H1 (cell line): ENCODE measurements at places on chromosomes 4 and X. TPM values are rescaled to one million over a fixed set of nuclear protein-coding genes. Genes with fewer than 3 reads are reported as not detected.

DNA sequence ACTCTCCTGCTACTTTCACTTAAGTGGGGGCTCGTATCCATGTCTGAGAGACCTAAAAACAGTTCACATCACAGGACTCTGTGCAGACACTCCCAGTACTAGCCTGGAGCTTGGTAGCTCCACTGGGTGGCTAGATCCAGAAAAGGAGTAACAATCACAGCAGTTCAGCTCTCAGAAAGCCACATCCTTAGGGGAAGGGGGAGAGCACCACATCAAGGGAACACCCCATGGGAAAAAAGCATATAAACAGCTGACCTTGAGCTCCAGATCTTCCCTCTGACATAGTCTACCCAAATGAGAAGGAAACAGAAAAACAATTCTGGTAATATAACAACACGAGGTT, 175.8 kb downstream of the FAM13A start:
- no peak overlapping the region for H3K27ac ChIP-seq
- no peaks in the 10 kb centered on the region for H3K36me3 ChIP-seq
- H3K4me1 ChIP-seq, result no peaks in the 10 kb centered on the region
- no peaks in the 10 kb centered on the region for H3K27me3 ChIP-seq

DNA sequence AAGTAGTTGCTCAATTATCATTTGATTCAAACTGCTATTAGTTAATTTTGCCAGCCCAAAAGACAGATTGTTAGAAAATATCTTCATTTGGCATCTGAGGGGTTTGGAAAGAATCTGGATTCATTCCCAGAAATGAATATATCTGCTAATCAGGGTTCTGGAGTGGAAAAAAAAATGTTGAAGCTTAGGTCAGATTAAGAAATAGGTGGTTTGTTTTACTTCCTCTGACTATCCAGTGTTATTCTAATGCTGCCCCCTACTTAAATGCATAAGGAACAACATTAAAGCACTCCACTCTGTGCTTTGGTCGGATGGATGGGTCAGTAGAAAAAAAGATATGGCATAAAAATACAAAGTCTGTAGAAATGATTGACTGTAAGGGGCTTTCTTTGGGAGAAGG, 89.0 kb downstream of the LUZP4 start:
- DNase-seq, result no peak
- no peaks in the 10 kb centered on the region for H3K36me3 ChIP-seq
- H3K27me3 ChIP-seq, result no peaks in the 10 kb centered on the region

GRCh38 chrX:74340051-74340450, 36.1 kb downstream of the ZCCHC13 start:
- peaks cover 3% of the 10 kb centered on the region; the same call in 1 of the 2 replicates for H3K4me1 ChIP-seq
- no peak for DNase-seq
- no peak overlapping the region for H3K27ac ChIP-seq
- H3K36me3 ChIP-seq, result no peaks in the 10 kb centered on the region

- no peaks in the 10 kb centered on the region for H3K27me3 ChIP-seq
- no peak overlapping the region for H3K4me3 ChIP-seq
- no peak overlapping the region for H3K27ac ChIP-seq
Measured at GRCh38 chr4:106953036-106953705, 82.9 kb downstream of the DKK2 start.

- no peaks in the 10 kb centered on the region for H3K4me1 ChIP-seq
- DNase-seq, result no peak
- no peak overlapping the region for H3K4me3 ChIP-seq
- H3K27ac ChIP-seq, result no peak overlapping the region
- H3K36me3 ChIP-seq, result no peaks in the 10 kb centered on the region
Measured at GRCh38 chrX:57587062-57587461, 4.7 kb upstream of the ZXDB start.

DNA sequence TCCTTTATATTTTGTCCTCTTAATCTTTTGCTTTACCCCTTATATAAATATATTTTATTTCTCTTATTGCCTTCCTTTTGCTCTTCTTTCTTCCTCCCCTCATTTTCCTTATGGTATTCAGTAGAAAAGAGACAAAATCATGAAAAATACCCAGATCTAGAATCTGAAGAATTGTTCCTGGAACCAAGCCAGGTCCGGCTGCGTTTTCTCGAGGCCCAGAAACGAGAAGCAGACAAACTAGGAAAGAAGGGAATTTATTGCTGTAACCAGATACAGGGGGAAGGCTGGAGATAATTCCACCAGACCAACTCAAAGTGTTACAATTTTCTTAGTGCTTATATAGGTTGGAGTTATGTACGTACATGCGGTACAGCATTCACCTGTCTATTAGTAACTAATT, 328.7 kb downstream of the GABRG1 start:
- no peak overlapping the region for H3K27ac ChIP-seq
- no peaks in the 10 kb centered on the region for H3K27me3 ChIP-seq
- H3K4me1 ChIP-seq, result no peaks in the 10 kb centered on the region
- no peaks in the 10 kb centered on the region for H3K36me3 ChIP-seq
- no peak overlapping the region for H3K4me3 ChIP-seq
- no peak for DNase-seq

- peak; percentile 84 for DNase-seq
- peaks cover 3% of the 10 kb centered on the region; the same call in 1 of the 2 replicates for H3K4me1 ChIP-seq
- H3K4me3 ChIP-seq, result peak overlapping the region; percentile 19
- H3K27ac ChIP-seq, result no peak overlapping the region; the same call in 1 of the 2 replicates
Measured at GRCh38 chrX:72018277-72019112, 107.8 kb downstream of the NHSL2 start.

- no peak overlapping the region for H3K27ac ChIP-seq
- no peak for DNase-seq
- H3K4me3 ChIP-seq, result no peak overlapping the region
- H3K4me1 ChIP-seq, result peaks cover 2% of the 10 kb centered on the region; the same call in 1 of the 2 replicates
- no peaks in the 10 kb centered on the region for H3K36me3 ChIP-seq
- H3K27me3 ChIP-seq, result no peaks in the 10 kb centered on the region
Measured at GRCh38 chr4:3634894-3635820, 102.9 kb upstream of the LRPAP1 start.

DNA sequence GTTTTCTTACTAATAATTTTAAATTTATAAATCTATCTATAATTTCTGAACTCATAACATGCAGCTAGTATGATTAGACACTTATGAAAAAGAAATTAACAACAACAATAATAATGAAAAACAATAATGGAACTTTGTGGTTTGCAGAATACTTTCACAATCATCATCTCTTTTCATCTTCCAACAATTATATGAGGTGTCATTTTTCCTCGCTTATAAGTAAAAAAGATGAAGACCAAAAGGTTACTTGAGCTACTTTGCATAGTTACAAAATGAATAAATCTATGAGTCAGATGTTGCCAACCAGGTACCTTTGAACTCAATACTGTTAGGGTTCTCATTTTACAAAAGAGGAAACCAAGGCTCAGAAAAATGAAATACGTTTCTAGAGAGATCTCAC, 98.5 kb upstream of the ELOVL6 start:
- H3K4me1 ChIP-seq, result no peaks in the 10 kb centered on the region
- no peak overlapping the region for H3K27ac ChIP-seq
- H3K4me3 ChIP-seq, result no peak overlapping the region
- DNase-seq, result no peak
- H3K36me3 ChIP-seq, result no peaks in the 10 kb centered on the region

DNA sequence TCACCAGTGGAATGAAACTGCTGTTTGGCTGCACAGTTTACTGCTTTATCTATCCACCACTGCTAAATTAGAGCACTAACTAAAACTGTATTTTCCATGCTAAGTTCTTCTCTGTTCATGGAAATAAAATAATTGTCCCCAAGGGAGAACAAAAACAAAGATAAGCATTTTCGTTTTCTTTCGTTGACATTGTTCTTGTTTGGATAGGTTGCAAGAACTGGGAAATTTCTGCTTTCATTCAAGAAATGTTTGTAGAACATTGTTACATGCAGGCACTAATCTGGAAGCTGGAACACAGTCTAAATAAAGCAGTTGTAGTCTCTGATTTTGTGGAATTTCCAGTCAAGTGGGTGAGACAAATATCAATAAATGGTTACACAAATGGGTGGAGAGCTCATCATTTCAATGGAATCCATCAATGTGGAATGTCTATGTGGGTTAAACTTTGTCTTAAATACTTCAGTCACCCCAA, 5.8 kb upstream of the CXCL8 start:
- H3K27me3 ChIP-seq, result no peaks in the 10 kb centered on the region
- no peaks in the 10 kb centered on the region for H3K4me1 ChIP-seq
- no peaks in the 10 kb centered on the region for H3K36me3 ChIP-seq
- no peak for DNase-seq

DNA sequence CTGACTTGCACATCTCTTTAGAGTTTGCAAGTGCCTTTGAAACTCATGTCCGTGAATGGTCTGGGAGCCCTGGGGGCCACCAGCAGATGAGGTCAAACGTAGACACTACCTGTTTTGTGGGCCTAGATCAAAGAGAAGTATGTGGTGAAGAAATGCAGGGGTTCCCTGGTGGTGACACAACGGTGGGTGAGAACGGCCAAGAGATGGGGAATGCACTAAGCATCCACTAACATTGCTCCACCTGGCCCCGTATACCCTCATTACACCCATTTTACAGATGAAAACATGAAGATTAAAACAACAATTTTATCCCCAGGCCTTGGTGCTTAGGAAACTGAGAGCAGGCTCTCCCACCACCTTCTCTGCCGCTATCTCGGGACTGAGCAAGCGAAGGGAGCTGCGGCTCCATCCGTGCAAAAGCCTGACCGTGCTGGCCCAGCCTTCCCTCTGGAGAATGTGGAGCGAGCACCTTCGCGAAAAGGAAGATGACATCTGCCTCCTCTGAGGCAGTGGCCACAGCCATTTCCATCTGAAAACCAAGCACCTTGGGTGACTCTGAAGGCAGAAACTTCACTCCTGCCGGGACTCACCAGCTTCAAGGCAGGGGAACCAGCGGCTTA, 91.9 kb downstream of the EVC2 start:
- no peaks in the 10 kb centered on the region for H3K4me1 ChIP-seq
- no peak overlapping the region for H3K27ac ChIP-seq
- H3K36me3 ChIP-seq, result no peaks in the 10 kb centered on the region; the same call in 1 of the 2 replicates

- no peak overlapping the region for H3K4me3 ChIP-seq
- H3K4me1 ChIP-seq, result no peaks in the 10 kb centered on the region
- no peak for DNase-seq
Measured at GRCh38 chr4:100060765-100061416, 110.8 kb upstream of the H2AZ1 start.

GRCh38 chr4:7186516-7187167, 5.7 kb upstream of the SORCS2 start:
- H3K27me3 ChIP-seq, result no peaks in the 10 kb centered on the region
- no peaks in the 10 kb centered on the region for H3K36me3 ChIP-seq
- no peaks in the 10 kb centered on the region for H3K4me1 ChIP-seq
- H3K27ac ChIP-seq, result no peak overlapping the region
- H3K4me3 ChIP-seq, result no peak overlapping the region
- no peak for DNase-seq

GRCh38 chr4:98567611-98568010, 90.8 kb downstream of the TSPAN5 start:
- peaks cover 17% of the 10 kb centered on the region for H3K4me1 ChIP-seq
- H3K36me3 ChIP-seq, result no peaks in the 10 kb centered on the region; the same call in 1 of the 2 replicates
- DNase-seq, result no peak
- no peak overlapping the region for H3K4me3 ChIP-seq

DNA sequence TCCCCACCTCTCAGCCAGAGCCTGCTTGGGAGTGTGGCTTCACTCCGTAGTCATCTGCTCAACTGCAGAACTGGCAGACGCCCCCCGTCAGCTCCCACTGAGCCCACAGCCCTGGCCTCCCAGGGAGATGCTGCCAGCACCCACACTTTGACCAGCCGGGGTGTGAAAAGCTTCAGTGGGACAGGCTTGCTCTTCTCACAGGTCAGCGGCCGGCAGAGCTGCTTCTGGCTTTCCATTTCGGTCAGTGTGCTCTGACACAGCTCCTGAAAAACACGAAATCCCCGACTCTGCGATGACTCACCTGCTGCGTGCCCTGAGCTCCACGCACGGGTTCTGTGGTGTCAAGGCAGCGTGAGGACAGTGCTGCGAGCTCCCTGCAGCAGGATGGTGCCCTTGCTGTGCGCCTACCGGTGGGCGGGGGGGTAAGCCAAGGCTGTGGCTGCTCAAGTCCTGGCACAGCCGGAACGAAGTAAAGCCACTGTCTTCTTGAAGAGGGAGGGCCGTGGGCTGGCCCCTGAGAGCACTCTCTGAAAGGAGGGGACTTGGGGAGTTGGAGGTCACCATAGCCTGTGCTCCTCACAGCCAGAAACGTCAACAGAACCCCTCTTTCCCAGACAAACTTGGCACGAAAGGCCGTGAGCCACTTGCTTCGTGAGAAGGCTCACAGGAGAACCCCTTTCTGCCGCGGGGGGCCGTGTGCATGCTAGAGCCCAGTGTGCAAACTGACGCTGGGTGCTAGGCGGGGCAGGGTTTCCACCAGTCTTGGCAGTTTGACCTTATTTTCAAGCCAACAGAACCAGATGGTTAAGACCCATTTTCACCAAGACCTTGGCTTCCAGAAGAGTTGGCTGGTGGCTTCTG, 23.6 kb downstream of the NOP14 start:
- peaks cover 5% of the 10 kb centered on the region for H3K4me1 ChIP-seq
- peaks cover 54% of the 10 kb centered on the region for H3K36me3 ChIP-seq
- H3K4me3 ChIP-seq, result no peak overlapping the region
- no peak overlapping the region for H3K27ac ChIP-seq
- DNase-seq, result no peak

DNA sequence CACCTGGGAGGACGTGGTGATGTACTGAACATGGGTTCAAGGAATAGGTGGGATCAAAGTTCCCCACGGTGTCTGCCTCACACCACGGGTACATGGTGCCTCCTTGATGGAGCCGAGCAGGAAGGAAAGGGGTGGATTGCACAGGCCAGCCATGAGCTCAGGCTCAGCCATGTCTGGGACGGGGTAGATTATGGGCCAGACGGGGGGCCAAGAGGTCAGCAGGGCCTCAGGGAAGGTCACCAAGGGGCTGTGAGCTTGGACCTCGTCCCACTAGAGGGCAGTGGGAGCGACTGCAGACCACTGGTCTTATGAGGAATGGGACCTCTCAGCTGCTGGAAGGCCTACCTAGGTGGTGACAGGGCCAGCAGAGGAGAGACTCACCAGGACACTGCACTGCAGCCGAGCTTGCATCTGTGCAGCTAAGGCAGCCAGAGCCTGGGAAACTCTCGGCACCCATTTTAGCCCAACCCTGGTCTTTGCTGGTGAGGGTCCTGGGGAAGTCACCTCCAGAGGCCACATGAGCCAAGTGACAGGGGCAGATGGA, 38.4 kb downstream of the JAKMIP1 start:
- H3K36me3 ChIP-seq, result no peaks in the 10 kb centered on the region
- H3K4me1 ChIP-seq, result no peaks in the 10 kb centered on the region
- DNase-seq, result no peak
- H3K27ac ChIP-seq, result no peak overlapping the region
- H3K27me3 ChIP-seq, result no peaks in the 10 kb centered on the region

GRCh38 chrX:154413142-154413541, 1.8 kb downstream of the TAFAZZIN start:
- DNase-seq, result no peak
- H3K4me3 ChIP-seq, result no peak overlapping the region
- H3K36me3 ChIP-seq, result no peaks in the 10 kb centered on the region
- H3K27ac ChIP-seq, result no peak overlapping the region

BEX5 gene
- total RNA-seq, result 9.9 and 12.0 TPM in 2 replicates

TIMM17B gene
- 77.8 and 82.4 TPM in 2 replicates for total RNA-seq

SPANXN5 gene
- total RNA-seq, result not detected in 2 replicates

HOPX gene
- total RNA-seq, result not detected in 2 replicates

APELA gene
- 60.2 and 65.2 TPM in 2 replicates for total RNA-seq

PROM1 gene
- 59.7 and 65.4 TPM in 2 replicates for total RNA-seq

TMPRSS11E gene
- 0.71 and 0.96 TPM in 2 replicates for total RNA-seq

GYG2 gene
- 65.3 and 65.4 TPM in 2 replicates for total RNA-seq

OPRPN gene
- total RNA-seq, result not detected in 2 replicates

PRDM5 gene
- 23.4 and 23.7 TPM in 2 replicates for total RNA-seq

ETDA gene
- total RNA-seq, result not detected in 2 replicates

CENPVL3 gene
- 5.0 and 5.2 TPM in 2 replicates for total RNA-seq

NUDT11 gene
- 37.6 and 39.3 TPM in 2 replicates for total RNA-seq
